ENCODE measurements at places on chromosomes 1 and 21.

GRCh38 chr1:180939711-180940103 lies 27.0 kb downstream of the KIAA1614 start:
- no peak for DNase-seq

GRCh38 chr21:33063907-33064622 lies 5.9 kb upstream of the OLIG1 start:
- DNase-seq: no peak

DNA sequence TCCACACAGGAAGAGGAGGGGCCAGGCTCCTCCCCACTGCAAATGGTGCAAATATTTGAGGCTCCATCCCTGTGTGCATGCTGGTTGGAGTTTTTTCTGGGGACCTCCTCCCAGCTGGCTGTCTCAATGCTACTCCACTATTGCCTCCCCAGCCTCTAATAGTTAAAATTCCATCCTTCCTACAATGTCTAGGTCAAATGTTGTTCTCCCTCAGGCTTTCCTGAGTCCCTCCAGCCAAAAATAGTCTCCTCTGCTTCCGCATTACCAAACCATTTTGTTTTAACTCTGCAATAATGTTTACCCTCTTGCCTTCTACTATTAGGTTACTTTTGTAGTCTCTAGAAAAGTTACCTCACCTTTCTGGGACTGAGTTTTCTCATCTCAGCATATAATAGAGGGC lies 29.6 kb upstream of the FMO1 start:
- DNase-seq: no peak

GRCh38 chr1:19811206-19811851 lies 3.8 kb downstream of the RNF186 start:
- peak; percentile 74 for DNase-seq

DNA sequence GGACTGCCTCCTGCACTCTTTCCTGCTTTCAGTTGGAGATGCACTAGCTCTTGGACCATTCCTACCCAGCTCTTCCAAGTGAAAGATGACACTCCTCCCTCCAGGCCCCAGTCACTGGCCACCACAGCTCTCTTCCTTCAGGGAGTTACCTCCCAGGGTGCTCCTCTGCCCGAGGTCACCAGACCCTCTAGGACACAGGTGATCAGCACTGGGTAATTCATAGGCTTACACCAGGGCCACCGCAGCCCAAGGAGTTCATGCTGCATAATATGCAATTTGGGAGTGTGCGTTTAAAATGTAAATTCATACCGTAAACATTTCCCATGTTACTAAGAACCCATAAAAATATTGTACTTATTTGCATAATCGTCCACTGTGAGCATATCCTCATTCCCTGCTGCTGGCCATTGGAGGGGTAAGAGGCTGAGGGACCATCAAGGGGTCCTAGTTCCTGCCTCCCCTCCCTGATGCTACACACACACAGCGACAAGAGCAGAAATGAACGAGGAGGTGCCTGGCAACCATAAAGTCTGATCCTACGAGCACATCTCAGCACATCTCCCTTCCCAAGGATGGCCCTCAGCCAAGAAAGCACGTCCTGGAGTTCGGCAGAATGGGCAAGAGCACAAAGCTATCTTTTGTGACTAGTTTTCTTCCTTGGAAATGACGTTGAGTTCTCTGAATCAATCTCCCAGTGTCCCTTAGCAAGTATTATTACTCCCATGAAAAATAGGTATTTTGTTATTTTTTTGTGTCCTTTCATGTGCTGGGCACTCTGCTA lies 222.9 kb upstream of the RAB4A start:
- DNase-seq: no peak

DNA sequence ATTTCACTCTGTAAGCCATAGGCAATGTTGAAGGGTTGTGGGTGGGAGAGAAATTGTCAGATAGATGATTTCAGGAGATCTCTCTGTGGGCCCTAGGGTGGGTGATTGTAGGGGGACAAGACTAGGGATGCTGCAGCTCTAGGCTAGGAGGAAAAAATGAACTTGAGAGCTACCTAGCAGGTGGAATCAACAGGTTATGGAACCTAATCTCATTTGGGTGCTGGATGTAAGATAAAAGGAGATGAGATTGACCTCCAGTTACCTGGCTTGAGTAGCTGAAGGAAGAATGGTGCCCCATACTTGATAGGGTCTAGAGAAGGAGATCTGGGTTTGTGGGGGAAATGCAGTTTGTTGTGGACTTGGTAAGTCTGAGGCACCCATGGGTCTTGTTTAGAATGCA lies 396.5 kb downstream of the RRAGC start:
- no peak for DNase-seq

GRCh38 chr1:10170239-10170574 lies 40.2 kb upstream of the KIF1B start:
- DNase-seq: no peak

- DNase-seq: no peak
These were observed 43.9 kb downstream of the SWT1 start for GRCh38 chr1:185200889-185201288.

GRCh38 chr1:48611841-48612240 lies 139.8 kb upstream of the SPATA6 start:
- DNase-seq: no peak

DNA sequence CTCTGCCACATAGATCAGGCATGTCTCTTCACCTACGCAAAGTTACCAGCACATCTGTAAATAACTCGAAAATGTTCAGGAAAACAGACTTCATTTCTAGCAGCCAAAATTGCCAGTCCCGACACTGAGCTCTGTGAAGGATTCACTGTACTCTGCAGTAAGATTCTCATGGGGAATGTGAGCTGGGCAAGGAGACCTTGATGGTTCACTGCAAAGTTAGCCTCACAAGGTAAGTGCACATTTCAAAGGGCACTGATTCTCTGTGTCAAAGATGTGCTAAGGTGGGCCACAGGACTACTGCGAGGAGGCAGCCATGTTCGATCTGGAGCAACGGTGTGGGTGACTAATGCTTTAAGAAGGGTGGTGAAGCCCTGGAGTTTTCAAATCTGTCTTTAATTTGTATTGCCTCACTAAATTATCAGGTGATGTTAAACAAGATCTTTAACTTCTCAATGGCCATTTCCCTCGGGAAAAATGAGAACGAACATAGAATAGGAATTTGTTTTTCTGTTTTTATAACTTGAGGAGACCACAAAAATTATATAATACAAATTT lies 25.2 kb downstream of the STPG1 start:
- no peak for DNase-seq

DNA sequence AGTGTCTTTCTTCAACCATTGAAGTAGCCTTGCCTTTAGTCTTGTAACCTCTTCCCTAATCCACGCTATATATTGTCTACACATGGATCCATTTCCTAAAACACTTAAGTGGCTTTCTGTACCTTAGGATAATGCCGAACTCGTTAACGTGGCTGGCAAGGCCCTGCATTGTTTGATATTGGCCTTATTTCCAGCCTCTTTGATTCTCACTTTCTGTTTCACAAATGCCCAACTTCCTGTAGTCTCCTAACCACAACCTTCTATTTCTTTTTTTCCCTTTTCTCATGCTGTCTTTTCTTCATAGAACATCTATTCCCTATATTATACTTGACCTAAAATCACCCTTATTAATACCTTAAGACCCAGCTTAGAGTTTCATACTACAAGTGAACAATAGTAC lies 536.0 kb downstream of the LMO4 start:
- DNase-seq: no peak

DNA sequence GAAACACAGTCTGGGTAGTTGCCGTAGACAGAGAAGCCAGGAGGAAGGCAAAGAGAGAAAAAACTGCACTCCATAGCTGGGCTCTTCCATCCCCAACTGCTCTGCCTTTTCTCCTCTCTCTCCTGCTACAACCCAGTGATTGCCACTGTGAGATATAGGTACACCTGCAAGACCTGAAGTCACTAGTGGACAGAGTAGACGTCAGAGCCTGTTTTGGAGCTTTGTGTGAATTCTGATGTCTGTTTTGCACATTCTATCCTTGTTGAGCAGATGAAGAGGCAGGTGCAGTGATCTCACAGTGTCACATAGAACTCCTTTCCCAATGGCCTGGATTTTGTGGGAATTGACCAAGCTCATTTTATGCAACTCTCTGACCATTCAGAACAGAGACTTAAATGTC lies 2.2 kb downstream of the HAO2 start:
- DNase-seq: no peak

DNA sequence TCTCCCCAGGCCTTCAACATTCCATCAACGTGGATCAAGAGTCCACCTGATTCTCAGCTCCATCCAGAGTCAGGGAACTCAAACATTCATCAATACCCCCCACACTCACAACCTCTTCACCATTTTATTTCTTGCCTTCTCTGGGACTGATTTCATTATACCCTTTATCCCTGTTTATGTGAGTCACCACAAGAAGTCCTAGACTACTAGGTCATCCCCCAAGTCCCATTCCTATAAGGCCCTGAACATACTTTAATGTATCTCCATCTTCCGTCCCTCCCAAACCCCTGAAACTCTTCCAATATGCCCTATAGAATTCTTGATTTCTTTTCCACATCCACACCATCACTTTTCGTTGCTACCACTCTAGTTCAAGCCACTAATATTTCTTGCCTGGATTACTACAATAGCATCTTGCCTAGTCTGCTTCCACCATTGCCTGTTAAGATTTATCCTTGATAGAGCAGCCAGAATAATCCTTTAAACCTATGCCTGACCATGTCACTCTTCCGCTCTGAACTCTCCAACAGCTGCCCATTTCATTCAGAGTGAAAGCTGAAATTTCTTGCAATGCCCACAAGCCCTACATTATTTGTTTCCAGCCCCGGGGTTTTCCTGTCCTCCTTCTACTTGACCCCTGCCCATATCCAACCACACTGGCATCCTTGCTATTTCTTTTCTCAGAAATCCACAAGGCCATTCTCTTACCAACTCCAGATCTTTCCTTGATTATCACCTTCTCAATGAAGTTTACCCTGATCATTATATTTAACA lies 9.4 kb upstream of the SAMD13 start:
- no peak for DNase-seq

- no peak for DNase-seq
These were observed 37.9 kb upstream of the BMP8B start for GRCh38 chr1:39826583-39826982.

- DNase-seq: no peak
These were observed 13.3 kb upstream of the S100A2 start for GRCh38 chr1:153578936-153579335.

Data from stimulated activated CD8-positive, alpha-beta memory T cell treated with anti-CD3 and anti-CD28 coated beads, Interleukin-4, amount 100 ng/mL, for 48 hours (primary cell).